D721Med (cell line): ENCODE measurements at places on chromosomes 13 and 19.

DNA sequence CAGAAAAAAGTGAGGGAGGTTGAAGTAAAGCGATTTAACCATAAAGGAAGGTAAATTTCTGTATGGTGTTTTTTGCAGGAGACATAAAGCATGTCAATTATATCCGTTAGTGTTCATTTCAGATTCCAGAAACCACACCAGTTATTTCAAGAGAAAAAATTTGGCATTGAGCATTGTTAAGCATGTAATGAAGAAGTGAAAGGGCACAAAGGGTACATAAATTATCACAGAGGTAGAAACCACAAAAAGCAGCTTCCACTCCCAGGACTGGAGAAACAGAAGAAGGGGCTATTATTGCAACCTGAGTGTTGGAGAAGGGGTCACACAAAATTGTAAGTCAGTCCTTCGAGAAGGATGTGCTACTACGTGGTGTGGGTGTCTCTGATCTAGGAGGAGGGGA lies 72.2 kb upstream of the DACH1 start:
- no peak for DNase-seq

DNA sequence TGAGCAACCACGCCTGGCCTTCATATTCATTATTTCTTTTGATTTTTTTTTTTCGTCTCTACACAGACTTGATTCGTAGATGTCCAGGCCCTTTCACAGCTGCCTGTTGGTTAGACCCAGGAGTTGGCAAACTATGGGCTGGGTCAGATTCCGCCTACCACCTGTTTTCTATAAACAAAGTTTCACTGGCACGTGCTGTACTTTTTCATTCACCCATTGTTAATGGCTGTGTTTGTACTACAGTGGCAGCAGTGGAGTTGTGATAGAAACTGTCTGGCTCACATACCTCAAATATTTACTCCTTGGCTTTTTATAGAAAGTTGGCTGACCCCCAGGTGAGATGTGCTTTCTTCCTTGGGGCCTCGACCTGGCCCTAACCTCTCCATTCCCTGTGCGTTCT lies 72.9 kb upstream of the TEX29 start:
- no peak for DNase-seq

- no peak for DNase-seq
Observed at GRCh38 chr19:51903192-51903591, 1.6 kb downstream of the ZNF649 start.

- DNase-seq: no peak
Observed at GRCh38 chr13:111296417-111296816, 24.0 kb upstream of the TEX29 start.

GRCh38 chr13:110642291-110642981 lies 27.1 kb downstream of the NAXD start:
- DNase-seq: no peak

DNA sequence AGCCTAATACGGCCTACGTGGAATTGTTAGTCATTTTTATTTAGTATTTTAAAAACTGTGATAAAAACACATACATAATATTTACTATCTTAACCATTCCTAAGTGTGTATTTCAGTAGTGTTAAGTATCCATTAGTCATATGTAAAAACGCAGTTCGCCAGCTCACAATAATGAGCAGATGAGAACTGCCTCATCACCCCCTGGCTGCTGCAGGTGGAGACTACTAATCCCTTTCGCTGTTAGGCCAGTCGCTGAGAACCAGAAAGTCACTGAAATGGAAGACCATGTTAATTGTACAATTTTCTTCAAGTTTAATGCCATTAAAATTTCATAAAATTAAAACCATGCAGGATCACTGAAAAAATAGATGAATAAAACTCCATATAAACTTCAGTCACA lies 1.6 kb downstream of the ESD start:
- DNase-seq: no peak

GRCh38 chr13:32548837-32549236 lies 10.2 kb upstream of the N4BP2L2 start:
- DNase-seq: no peak

GRCh38 chr13:53068585-53069520 lies 40.2 kb downstream of the OLFM4 start:
- DNase-seq: no peak
